T-cell (primary cell): ENCODE measurements at places on chromosomes 3 and 15.

- no peak for DNase-seq
These were observed 642.6 kb downstream of the SQOR start for GRCh38 chr15:46277451-46277850.

GRCh38 chr3:58163234-58163633, 47.5 kb downstream of the DNASE1L3 start:
- DNase-seq: no peak

GRCh38 chr15:91133511-91133910, 33.5 kb downstream of the SV2B start:
- no peak for DNase-seq

- no peak for DNase-seq
These were observed 31.4 kb downstream of the POMGNT2 start for GRCh38 chr3:43074482-43074881.

DNA sequence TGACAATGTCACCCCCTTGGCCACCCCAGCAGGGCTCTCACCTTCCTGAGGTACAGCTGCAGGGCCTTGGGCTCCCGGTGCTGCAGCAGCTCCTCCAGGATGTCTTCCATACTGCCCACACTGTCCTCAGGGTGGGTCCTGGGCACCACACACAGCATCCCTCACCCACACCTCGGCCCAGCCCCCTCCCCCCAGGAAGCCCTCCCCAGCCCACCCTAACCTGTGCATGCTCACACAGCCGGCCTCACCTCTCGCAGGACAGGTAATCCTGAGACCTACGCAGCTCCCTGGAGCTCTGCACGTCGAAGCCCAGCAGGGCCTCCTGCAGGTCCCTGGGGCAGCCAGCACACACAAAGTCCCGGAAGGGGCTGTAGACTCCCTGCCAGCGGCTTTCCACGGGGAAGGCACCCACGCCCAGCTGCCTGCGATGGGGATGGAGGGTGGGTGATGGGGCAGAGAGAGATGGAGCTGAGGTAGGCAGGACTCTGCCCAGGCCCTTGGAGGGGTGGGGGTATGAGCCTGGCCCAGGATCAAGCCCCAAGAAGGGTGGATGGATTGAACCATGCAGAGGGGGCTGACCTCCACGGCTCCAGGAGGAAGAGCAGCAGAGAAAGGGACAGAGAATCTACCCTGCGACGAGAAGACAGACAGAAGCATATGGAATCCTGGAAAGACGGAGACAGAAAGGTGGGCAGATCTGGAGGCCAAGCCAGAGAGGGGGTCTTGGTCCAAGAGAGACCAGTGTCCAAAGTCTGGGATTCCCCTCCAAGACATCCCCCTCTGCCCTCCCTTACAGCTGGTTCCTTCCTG, 16.7 kb downstream of the ALS2CL start:
- no peak for DNase-seq

GRCh38 chr15:76183930-76184649, 124.3 kb downstream of the TMEM266 start:
- no peak for DNase-seq

- no peak for DNase-seq
These were observed 245.0 kb downstream of the ZMAT3 start for GRCh38 chr3:178826435-178827123.

- no peak for DNase-seq
These were observed 40.8 kb downstream of the CHST14 start for GRCh38 chr15:40511472-40512133.

DNA sequence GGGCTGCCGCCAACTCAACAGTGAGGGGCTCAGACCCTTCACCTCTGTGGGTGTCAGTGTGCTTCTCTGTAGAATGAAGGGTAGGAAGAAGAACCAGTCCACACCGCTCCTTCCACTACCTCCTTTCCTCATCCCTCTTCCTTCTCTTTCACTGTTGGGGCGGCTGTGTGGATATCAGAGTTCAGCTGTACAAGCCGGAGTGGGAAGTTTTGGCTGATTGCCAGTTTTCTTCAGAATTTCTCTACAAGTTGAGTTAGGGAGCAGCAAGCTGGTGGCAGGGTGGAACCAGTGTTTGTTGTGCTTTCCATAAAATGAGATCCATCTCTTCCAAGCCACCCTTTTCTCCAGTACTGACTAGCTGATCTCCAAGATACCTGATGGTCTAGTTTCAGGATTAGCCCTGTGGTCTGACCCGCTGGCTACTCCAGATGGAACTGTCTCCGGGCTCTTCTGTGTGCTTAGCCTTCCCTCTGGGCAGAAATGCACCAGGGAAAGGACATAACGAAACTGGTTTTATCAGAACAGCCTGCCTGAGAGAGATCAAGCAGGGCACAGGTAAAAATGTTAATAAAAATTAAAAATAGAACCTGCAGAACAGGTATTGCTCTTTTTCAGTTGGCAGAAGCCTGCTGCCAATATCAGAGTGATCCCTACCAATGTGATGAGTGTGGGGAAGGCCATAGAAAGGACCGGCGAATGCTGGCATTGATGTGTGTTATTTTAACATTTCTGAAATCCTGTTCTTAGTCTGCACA, 169.9 kb upstream of the TSC22D2 start:
- DNase-seq: no peak

DNA sequence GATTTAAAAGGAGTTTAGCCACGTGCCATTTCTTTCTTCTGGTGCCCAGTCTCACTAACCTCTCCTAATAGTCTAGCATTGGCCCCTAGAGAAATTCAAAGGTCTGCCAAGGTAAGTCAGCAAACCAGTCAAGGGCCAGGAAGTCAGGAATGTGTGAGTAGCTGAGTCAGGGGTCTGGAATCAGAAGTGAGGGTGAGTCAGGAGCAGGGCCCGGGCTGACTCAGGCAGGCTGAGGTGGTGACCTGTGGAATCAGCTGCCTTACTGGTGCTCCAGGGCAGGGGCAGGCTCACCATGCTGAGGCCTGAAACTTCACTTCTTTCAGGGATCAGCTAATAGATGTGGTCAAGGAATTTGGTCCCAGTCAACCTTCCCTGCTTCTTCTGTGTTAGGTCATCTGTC, 105.8 kb upstream of the MYZAP start:
- no peak for DNase-seq

DNA sequence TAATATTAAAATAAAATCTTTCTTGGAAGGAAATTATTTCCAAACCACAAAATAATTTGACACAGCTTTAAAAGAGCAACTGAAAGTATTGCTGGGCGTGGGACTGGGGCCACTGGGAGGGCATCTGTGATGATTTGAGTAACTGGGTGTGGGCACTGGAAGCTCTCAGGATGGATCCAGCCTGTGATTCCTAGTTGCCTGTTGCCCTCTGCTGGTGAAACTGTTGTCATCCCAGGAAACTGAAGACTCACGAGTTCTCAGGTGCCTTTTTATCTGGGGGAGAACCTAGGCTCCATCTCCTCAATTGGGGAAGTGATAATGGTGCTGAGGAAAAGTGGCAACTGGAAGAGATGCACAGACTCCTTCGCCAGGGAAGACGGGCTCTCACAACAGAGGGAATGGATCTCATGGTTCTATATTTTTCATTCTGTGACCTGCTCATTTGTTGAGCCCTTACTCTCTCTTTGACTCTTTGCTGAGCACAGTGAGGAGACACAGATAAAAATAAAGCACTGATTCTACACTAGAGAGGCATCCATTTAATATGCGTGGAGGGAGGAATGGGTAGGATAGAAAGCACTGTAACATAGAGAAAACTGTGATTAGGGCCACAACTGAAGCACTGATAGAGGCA, 61.6 kb downstream of the TPRG1 start:
- no peak for DNase-seq
